ENCODE measurements at places on chromosomes 1 and 21.

DNA sequence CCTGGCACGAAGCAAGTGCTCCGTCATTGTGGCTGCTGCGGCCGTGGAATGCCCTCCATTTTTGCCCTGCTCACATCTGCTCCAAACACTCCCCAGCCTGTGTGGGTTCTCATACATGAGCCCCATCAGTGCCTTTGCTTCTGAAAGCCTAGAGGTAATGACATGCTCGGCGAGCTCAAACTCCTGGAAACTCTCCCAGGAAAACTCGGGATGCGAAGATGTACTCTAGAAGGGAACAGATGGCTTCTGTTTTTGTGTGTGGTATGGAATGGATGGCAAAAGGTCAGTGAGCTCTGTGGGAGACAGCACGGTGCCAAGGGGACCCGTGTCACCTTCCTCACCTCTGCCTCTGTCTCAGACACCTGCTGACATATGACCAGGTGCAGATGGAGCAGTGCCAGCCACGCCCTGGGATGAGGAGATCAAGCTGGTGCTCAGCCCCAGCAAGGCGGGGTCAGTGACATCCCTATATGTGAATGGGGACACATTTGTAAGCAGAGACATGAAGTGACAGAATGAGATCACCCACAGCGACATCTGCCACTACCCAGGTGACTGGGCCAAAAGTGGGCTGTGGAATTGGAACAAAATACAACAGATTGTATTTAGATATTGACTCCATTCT is 84.1 kb upstream of the COX20 start:
- no peak for DNase-seq

DNA sequence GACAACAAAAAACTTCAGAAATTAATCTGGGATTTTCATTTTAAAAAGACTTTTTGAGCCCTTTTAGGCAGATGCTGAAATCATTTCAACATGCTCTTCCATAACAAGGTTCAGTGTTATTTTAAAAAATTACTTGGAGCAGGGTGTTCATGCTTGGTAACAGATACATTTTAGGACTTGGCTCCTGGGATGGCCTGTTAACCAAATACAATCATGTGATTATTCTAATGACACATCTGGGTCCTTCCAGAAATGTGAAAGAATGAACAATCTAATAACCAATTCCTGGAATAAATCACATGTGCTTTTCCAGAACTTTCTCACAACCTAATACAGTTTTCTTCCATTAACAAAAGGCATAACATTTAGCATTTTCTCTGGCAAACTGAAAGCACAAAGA is 379.8 kb upstream of the RUNX1 start:
- no peak for DNase-seq

- no peak for DNase-seq
Observed at GRCh38 chr1:188166654-188167053, 1337.9 kb downstream of the PLA2G4A start.

DNA sequence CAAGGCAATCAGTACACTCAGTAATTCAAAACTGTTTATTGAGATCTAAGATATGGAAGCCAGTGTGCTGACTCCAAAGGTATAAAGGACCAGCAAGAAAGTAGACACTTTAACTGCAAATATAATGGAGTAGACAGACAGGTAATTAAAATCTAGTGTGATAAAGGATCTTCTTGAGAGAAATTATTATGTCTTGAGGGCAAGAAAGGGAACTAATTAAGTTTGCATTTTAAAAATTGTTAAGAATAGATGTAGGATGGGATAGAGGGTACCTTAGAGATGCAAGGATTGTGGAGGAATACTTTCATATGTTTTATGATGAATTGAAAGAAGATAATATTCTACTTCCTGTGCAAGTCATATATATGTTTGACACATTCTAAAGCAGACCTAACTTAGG is 825.3 kb downstream of the LTN1 start:
- no peak for DNase-seq

DNA sequence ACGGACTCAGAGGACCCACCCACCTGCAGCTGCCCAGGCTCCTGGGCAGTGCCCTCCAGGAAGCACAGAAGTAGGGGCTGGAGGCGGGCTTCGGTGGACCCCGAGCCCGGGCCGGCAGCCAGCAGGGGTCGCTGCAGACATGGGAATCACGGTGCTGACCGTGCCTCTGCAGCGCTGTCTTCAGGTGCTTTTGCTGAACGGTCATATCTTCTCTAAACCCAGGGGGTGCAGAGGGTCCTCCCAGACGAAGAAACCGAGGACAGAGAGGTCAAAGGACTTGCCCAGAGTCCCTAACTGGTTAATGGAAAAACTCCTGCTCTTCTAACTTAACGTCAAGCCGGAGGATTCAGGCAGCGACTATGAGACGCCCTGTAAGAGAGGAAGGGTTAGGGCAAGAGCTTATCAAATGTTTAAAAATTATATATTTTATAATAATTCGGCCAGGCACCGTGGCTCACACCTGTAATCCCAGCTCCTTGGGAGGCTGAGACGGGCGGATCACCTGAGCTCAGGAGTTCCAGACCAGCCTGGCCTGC is 21.5 kb upstream of the LEFTY2 start:
- DNase-seq, result peak; percentile 71

GRCh38 chr1:33392206-33392605 is 38.7 kb downstream of the PHC2 start:
- DNase-seq, result no peak

DNA sequence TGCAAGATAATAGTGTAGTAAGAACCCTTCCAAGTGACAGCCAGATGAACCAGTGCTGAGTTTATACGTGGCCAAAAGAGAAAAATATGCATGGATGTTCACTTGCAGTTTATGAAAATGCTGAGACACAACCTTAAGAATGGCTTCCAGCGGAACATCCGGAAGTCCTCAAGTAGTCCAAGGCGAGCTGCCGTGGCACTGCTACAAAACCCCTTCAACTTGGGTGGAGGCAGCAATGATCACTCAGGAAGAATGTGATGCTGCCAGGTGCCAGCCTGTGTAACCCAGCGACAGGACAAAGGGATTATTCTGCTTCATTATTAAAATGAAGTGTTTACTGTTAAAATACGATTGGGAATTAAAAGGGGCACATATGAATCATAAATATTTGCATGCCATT is 179.6 kb downstream of the RUNX1 start:
- no peak for DNase-seq

All from activated CD8-positive, alpha-beta memory T cell treated with anti-CD3 and anti-CD28 coated beads, Interleukin-2, amount 50 U/mL, for 4 hours (primary cell).